ENCODE measurements at places on chromosomes 5 and 9.

DNA sequence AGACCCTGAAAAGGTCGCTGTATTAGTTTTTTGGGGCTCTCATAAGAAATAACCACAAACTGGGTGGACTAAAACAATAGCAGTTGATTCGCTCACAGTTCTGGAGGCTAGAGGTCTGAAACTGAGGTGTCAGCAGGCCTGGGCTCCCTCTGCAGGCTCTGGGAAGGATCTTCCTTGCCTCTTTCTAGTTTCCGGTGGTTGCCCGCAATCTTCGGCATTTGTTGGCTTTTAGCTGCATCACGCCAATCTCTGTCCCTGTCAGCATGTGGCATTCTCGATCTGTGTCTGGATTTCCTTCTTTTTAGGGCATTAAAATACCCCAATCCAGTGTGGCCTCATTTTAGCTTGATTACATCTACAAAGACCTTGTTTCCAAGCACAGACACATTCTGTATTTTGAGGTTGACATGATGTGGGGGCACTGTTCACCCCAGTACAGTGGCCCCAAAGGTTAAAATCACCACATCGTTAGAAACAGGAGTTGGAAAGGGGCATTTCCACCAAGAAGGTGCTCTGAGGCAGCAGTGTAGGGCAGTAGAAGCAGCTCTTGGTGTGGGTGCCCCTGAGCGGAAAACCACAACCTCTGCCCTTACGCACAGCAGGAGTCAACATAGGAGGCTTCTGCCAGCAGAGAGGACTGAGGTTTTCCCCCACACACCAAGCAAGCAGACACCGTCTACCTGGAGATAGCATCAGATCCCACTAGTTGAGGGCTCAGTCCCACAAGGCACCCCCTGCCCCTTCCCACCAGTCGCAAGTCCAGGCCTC, 13.5 kb downstream of the ZNF79 start:
- no peak for DNase-seq

DNA sequence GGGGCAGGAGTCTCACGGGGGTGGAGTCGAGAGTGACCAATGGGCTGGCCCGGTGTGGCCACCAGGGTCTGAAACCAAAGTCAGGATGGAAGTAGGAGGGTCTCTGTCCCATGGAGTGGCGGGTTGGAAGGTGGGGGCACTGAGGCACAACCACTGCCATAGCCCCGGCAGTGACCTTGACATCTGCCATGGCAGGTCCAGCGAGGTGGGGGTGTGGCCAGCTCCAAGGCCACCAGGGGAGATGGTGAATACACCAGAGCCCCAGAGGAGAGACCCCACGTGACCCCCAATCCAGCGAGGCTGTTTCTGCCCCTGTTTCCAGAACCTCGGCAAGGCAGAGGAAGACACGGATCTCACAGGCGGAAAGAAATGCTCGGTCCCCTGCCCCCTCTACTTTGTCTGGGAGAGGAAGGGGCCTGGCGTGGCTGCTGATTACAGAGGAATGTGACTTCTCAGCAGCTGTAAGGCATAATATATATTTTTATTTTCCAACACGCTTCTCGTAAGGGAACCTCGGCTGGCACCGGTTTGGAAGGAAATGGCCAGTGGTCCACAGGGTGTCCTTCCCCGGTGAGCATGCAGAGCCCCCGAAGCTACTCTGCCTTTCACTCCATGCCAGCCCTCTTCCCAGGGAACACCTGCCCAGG, 105.7 kb upstream of the SARDH start:
- no peak for DNase-seq

DNA sequence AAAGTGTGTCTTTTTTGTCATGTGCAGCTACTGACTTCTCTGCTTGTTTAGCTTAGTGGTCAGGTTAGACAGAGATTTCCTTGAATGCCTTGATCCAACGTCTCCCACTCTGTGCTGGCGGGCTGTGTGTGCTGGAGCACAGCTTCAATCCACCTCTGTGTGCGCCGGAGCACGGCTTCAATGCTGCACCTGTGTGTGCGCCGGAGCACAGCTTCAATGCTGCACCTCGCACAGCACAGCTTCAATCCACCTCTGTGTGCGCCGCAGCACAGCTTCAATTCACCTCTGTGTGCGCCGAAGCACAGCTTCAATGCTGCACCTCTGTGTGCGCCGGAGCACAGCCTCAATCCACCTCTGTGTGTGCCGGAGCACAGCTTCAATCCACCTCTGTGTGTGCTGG, 69.0 kb upstream of the PHYKPL start:
- no peak for DNase-seq

DNA sequence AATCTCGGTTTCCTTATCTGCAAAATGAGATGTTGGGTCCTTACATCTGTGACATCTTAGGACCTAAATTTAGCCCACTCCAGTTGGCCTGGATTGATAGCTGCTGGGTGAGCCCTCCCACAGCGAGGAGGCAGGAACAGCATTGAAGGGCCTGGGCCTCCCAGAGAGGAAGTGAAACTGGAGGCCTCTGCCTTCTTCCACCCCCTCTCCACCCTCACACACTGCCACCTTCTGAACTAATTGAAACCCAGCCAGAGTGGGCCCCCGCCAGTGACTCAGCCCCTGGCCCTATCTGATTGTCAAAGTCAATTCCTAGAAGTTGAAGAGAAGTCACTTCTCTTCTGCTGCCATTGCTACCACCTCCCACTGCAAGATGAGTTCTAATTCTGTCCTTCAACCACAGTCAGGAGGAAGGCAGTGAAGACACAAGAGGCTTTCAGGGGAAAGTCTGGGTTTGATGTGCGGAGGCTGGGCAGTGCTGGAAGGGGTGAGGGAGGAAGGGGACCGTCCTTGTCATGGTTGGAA, 55.2 kb upstream of the NEK6 start:
- DNase-seq: no peak

GRCh38 chr5:103466495-103466894, 96.1 kb downstream of the NUDT12 start:
- no peak for DNase-seq

- DNase-seq: no peak
Observed at GRCh38 chr9:125845271-125845808, 98.2 kb downstream of the PBX3 start.

DNA sequence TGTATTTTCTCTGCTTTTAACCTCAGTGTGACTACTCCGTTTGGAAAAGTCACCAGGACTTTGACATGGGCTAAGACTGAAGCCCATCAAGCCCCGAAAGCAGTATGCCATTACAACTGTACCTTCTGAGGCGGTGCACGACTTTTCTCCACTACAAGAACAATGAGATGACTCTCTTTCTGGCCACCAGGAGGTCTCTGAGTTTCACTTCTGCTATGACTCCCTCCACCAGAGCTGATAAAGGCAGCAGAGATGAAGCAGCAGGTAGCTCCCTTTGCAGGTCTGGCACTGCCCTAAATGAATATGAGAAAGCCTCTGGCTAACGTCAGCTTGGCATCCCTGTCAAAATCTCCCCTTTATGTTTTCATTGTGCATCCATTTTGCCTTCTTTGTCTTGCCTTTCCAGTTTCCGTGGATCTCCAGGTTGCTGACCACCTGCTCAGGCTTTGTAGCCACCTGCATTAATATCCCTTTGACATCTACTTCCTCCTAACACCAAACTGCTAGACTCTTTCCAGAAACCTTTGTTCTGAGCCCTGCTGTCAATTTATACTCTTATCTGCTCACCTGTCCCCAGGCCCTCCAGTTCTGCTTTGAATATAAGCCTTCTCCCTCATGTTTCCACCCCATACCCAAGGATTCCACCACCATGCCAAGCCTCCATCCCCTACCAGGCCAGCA, 221.7 kb downstream of the ZNF608 start:
- DNase-seq: no peak

DNA sequence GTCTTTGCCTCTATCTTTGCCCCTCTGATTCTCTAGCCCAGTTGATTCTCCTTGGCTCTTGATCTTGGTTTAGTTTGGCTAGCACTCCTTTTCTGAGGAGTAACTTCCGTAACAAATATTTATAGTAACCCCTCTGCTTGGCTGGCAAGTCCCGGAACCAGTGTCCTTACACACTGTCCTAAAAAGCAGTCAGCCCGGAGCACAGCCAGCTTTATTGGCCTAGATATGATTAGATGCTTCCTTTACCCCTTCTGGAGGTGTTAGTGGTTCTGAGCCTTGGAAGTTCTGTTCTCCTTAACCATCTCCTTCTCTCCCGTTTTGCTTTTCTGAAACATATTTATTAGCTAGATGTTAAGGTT, 17.0 kb upstream of the MSMP start:
- no peak for DNase-seq

DNA sequence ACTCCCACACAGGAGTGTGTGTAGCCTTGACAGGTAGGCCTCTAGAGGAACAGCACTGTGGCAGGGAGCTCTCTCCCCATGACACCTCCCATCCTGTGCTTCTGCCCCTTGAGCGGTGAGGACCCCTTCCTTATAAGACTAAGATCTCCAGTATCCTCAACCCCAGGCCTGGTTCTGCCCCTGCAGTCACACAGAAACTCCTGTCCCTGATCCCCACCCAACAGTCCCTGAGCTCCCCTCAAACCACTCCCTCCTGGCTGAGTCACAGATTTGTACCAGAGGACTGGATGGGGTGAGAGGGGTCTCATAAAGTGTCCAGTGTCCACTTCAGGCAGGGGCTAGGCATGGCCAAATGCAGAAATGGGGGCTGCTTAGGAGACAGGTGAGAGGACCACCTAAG, 47.8 kb upstream of the CDKN2AIPNL start:
- DNase-seq: no peak

- no peak for DNase-seq
Observed at GRCh38 chr5:141567513-141568117, 51.2 kb downstream of the DIAPH1 start.

- DNase-seq: no peak
Observed at GRCh38 chr9:110949081-110949480, 89.2 kb downstream of the LPAR1 start.

- DNase-seq: no peak
Observed at GRCh38 chr9:116506685-116507084, 180.4 kb upstream of the TRIM32 start.

DNA sequence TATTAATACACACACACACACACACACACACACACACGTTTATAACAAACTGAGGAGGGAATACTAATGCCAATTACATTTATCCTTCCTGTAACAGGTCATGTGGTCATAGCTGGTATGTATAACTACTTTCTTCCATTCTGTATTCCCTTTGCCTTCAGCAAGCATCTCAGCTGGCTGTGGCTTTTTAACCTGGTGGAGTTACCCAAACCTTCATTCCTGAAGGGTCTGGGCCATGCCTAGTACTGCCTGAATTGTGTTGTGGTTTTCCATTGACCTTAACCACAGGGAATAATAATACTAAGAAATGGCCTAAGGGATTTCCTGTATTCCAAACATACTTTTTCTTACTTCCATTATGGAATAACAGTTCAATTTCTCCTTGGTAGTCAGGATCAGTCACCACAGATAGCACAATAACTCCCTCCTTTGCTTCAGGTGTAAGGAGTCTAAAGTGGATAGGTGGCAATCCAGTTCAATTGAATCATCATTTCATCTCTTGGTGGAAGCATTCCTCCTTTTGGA, 222.2 kb upstream of the MEF2C start:
- DNase-seq: no peak

GRCh38 chr5:139712412-139712811, 64.3 kb downstream of the CXXC5 start:
- no peak for DNase-seq

DNA sequence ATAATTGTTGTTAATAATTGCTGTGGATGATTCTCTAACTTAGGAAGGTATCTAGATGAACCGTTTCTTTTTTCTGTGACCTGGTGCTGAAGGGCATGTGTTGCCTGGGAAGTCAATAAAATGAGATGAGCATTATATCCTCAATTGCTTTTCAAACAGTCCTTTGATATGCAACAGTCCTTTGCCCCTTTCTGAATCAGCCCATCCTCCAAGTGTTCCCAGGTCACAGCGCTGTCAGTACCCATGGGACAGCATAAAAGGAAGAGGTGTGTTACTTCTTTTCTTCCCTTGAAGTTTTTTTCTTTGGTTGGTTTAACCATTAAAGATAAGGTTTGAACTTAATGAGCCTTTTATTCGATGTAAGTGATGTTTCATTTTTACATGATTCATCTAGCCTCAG, 651.8 kb downstream of the SEMA5A start:
- no peak for DNase-seq

DNA sequence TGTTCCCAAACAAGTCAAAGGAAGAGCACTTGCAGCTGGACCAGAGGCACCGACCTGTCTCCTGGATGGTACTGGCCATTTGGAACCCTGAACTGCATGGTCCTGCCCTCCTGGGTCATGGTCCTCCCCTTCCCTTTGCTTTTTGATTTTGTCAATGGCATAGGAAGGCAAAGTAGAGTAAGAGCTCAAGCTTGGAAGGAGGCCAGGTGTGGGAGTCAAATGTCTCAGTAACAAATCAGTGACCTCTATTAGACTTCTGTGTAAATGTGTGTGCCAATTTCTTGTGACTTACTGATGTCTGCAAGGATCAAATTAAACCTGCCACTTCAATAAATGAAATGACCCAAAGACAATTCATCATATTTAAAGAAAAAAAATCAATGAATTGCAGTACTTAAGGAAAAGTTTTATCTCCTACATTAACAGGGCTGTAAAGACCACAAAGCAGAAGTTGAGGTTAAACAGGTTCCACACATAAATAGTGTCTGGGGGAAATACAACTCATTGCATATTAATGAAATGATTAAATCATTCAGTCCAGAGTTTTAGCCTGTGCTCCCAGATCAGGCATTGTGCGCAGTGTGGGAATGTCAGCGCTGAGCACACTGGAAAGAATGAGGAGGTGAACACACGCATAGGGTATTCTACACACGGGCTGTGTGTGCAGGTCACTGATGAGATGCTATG, 32.7 kb downstream of the OSMR start:
- no peak for DNase-seq

- DNase-seq: no peak
Observed at GRCh38 chr5:145471831-145472612, 363.1 kb downstream of the PRELID2 start.

GRCh38 chr9:96137671-96138429, 164.1 kb downstream of the HSD17B3 start:
- DNase-seq: no peak

- DNase-seq: no peak
Observed at GRCh38 chr9:87116492-87116891, 169.2 kb upstream of the GAS1 start.

DNA sequence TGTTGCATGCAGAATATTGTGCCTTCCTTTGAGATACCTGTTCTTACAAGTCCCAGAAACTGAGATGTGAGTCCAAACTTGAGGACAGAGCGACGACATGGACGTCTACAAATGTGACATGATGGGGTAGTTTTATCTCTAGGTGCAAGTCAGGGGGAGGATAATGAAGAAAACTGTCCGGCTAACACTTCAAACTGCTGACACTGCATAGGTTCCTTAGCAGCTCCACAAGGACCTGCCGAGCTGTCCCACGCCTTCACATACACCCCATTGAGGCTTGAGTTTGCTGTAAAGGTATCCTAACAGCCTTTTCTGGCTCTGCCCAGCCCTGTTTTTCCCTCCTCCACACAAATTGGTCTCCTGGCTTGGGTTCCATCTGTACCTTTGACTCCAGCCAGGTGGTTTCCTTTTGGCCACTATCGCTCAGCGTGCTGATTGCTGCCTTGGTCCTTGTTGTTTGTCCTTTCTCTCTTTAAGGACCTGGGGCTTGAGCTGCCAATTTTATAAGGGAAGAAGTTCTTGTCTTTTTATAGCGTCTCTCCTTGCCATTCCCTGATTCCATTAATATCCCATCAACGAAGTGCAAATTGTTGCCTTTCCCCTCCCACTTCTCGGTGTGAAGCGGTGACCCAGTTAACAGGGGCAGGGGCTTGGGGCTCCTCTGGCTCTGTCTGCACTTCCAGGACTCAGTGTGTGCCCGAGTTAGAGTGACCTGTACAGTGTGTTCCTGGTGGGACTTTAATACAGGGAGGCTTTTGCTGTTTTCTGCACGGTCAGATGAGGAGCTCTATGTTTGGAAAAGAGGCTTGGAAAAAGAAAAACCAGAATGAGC, 100.3 kb downstream of the PCSK1 start:
- DNase-seq: no peak

- DNase-seq: no peak
Observed at GRCh38 chr9:105066275-105066865, 138.4 kb upstream of the ABCA1 start.

Data from NCI-H1436 treated with DMSO at 0.1 percent for 48 hours (cell line).